Right lobe of liver (tissue), 6 donors: ENCODE measurements at places on chromosomes 1 and 21.

GRCh38 chr1:109969146-109969829, 15.3 kb upstream of the AHCYL1 start:
- no peak for DNase-seq

DNA sequence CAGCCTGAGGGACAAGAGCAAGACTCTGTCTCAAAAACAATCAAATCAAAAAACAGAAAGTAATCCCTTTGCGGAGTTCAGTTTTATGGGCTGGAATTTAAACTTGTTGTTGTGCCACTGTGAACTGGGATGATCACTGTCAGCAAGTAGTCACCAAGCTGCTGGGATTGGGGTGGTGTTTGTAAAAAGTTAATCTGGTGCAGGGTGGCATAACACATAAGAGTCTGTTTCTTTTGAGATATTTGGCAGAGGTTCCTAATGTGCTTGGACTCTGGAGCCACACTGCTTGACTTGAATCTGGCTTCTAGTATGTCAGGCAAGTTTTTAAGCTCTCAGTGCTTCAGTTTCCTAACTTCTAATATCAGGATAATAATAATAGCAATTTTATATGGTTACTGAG, 6.6 kb downstream of the CLIC4 start:
- no peak for DNase-seq

GRCh38 chr1:215566556-215567490, at the start of gene KCTD3:
Gene KCTD3, plus strand, starts transcription at chr1:215567304. Its CDS starts 382 bp downstream, at chr1:215567686.
- peak; percentile 82 for DNase-seq

DNA sequence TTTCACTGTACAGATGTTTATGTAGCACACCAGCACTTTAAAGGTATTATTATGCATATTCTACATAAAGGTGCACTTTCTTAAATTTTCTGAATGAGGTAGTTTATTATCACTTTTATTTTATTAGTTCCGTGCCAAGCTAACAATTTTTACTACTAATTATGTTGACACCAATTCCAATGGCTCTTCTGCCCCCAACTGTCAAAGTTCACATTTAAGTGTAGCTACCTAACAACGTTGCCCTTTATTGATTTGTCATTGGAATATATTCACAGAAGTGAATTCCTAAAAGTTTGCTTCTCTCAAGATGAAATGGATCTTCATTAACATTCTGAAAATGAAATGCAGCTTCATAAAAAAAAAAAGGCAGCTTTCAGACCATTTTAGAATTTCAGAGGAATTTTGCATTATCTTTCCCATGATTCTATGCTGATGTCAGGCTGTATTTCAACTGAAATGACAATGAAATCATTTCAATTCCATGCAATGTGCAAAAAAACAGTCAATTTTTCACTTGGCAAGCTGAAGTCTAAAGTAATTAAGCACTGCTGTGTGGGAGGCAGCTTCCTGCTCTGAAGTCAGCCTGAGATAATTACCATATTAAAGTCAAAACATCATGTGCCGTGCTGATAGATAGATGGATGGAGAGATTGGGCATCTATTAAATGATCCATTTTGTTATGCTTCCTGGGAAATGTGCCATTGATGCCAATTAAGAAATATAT, 229.2 kb downstream of the TTLL7 start:
- no peak for DNase-seq
